ENCODE measurements at places on chromosomes 13 and 19.

GRCh38 chr19:42079276-42079669 is 3.3 kb downstream of the ZNF574 start:
- no peak for DNase-seq

GRCh38 chr19:39566064-39566463 is 26.1 kb upstream of the EID2 start:
- DNase-seq = no peak

- DNase-seq = no peak
Measured at GRCh38 chr13:94369972-94370436, 109.5 kb downstream of the DCT start.

DNA sequence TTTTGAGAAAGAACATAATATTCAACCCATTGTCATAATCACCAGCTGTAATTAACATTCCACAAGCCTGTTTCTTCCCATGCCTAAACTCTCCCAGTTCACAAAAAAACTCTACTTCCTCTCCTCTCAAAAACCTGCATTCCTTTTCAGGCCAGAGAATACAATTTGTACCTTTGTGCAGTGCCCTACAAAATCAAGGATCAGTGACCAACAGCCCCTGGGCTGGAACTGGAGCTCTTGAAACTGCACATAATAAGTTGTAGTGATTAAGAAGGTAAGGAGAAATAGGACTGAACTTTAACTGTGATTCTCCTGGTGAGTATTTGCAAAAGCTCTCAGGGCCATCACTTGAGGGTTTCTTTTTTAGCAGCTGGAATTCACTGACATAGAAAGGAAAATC is 472.7 kb downstream of the RFC3 start:
- no peak for DNase-seq

All from pancreas (tissue), 10 donors.